Type B pancreatic cell (in vitro differentiated cells): ENCODE measurements at places on chromosomes 11 and 22. TPM values are rescaled to one million over a fixed set of nuclear protein-coding genes. Genes with fewer than 3 reads are reported as not detected.
A peak's percentile ranks its signal among the peaks of the same experiment; 100 is the strongest.

ABCG4 gene
- total RNA-seq = 1.3 TPM in 1 of 2 replicates, not detected in the other

DNA sequence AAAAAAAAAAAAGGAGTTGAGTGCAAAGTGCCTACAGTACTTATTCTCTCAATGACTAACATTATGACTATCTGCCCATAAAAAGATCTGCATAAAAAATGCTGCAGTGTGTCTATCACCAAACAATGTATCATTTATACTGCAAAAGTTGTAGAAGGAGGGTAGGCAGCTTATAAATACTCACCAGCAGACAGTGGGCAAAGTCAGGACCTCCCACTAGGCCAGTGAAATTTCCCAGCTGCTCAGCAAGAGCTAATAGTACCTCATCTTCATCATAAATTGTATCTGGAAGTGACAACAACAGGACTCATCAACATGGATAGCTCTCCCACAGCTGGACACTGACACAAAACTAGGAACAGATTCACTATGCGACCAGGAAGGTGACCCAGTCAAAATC, 1.6 kb downstream of the PPP2R1B start:
- no peak for DNase-seq
- H3K27ac ChIP-seq = peak overlapping the region; percentile 88
- no peaks in the 10 kb centered on the region for H3K27me3 ChIP-seq
- H3K4me3 ChIP-seq = peak overlapping the region; percentile 93
- H3K4me1 ChIP-seq = peaks cover 20% of the 10 kb centered on the region

DNA sequence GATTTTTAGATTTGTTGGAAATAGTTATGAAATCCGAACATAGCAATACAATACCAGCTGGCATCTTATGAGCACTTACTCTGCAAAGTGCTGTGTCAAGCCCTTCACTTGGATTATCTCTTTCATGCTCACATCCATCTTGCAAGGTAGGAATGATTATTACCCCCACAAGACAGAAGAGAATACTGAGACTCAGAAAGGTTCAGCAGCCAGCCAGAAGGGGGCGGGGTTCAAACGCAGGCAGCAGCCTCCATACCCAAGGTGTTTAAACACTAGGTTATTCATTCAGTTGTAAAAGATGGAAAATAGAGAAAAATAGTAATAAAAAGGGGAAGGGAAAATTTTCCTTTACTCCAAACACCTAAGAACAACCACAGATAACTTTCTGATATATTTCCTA, 158.5 kb downstream of the CCDC34 start:
- H3K27ac ChIP-seq = peak overlapping the region; percentile 89
- no peaks in the 10 kb centered on the region for H3K27me3 ChIP-seq
- DNase-seq = no peak
- H3K4me3 ChIP-seq = no peak overlapping the region
- H3K36me3 ChIP-seq = peaks cover 6% of the 10 kb centered on the region

GRCh38 chr11:76615950-76616349, 54.6 kb downstream of the LRRC32 start:
- H3K27ac ChIP-seq = no peak overlapping the region
- H3K36me3 ChIP-seq = no peaks in the 10 kb centered on the region
- DNase-seq = no peak
- H3K27me3 ChIP-seq = no peaks in the 10 kb centered on the region
- no peak overlapping the region for H3K4me3 ChIP-seq

DNA sequence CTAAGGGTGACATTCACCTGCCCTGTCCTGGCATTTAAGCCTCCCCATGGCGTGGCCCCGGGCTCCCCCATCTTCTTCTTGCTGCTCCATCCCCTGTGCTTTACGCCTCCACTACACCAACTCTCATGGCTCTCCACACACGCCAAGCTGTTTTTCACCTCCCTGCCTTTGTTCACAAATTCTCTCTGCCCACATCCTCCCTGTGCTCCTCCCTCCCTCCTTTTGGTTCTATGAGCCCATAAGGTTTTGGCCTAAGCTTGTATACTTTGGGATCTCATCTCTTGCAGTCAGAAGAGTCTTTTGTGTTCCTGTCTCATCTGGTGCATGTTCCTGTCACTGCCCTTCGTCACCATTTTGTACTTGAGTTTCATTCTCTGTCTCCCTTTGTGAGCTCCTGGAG, 4.6 kb upstream of the DNAL4 start:
- no peak for DNase-seq
- no peak overlapping the region for H3K4me3 ChIP-seq
- H3K27me3 ChIP-seq = peaks cover 80% of the 10 kb centered on the region
- peaks cover 5% of the 10 kb centered on the region for H3K4me1 ChIP-seq
- no peaks in the 10 kb centered on the region for H3K36me3 ChIP-seq
- no peak overlapping the region for H3K27ac ChIP-seq

GRCh38 chr22:39029227-39029626, 8.3 kb downstream of the APOBEC3D start:
- peaks cover 9% of the 10 kb centered on the region for H3K4me1 ChIP-seq
- no peaks in the 10 kb centered on the region for H3K36me3 ChIP-seq
- no peak overlapping the region for H3K4me3 ChIP-seq

- H3K27ac ChIP-seq = peak overlapping the region; percentile 13
- H3K36me3 ChIP-seq = peaks cover 3% of the 10 kb centered on the region
- no peak for DNase-seq
- no peaks in the 10 kb centered on the region for H3K4me1 ChIP-seq
- H3K27me3 ChIP-seq = no peaks in the 10 kb centered on the region
- no peak overlapping the region for H3K4me3 ChIP-seq
Observed at GRCh38 chr11:73087730-73088129, 54.4 kb downstream of the FCHSD2 start.
